ENCODE measurements at places on chromosomes 4 and X.
A peak's percentile ranks its signal among the peaks of the same experiment; 100 is the strongest.

GRCh38 chr4:42824278-42824977 lies 68.1 kb upstream of the GRXCR1 start:
- no peak for DNase-seq

GRCh38 chr4:145795521-145795920 lies 115.6 kb downstream of the C4orf51 start:
- no peak for DNase-seq

DNA sequence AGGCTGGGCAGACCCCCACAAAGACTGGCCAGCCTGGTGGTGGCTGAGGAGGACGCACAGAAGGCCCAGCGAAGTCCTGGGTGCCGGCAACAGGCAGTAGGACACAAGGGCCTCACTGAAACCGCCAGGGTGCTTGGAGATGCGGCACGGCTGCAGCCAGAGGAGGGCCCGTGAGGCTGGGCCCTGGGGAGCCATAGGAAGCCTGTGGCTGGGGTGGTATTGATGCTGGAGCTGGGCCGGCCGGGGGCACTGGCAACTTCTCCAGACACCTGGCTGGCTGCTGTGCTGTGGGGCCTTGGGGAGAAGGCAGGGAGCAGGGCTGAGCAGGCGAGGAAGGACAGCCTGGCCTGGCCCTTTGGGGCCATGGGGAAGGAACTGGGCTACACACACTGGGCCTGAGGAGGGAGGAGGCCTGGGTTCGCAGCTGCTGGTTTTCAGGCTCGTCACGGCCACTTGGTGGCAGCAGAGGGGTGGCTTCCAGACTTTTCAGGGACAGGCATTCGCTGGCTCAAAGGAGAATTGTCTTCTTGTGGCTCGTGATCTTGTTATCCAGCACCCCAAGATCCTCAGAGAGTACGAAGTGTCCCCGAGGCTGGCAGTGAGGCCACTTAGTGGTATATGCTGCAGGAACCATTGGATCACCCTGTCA lies 37.2 kb downstream of the ATP2B3 start:
- peak; percentile 29 for DNase-seq

DNA sequence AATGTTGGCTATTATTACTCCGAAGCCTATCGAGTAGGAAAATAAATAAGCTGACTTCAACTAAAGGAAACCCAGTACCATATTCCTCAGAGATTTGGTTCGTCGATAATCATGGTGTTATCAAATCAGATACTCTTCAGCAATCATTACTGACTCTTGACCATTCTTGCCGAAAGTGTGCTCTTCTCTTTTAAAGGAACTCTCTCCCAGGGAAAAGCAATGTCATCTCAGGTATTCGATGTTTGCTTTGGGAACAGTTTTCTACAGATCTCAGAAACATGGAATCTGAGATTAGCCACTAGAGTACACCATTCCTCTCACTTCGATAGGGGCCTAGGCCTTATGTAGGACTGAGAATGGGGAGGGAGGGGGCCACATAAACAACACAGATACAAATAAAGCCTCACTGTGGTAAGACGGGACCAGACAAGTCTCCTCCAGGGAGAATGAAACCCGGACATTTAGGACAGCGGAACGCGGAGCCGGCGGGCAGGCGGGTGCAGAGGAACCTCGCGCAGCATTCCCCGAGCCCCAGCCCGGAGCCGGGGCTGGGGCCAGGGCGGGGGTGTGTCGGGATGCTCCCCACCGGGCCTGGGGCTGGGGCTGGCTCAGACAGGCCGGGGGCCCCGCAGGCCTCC lies 581 bp downstream of the DNAJB14 start:
- DNase-seq = no peak

- no peak for DNase-seq
These were observed 18.5 kb upstream of the WWC2 start for GRCh38 chr4:183080372-183081115.

DNA sequence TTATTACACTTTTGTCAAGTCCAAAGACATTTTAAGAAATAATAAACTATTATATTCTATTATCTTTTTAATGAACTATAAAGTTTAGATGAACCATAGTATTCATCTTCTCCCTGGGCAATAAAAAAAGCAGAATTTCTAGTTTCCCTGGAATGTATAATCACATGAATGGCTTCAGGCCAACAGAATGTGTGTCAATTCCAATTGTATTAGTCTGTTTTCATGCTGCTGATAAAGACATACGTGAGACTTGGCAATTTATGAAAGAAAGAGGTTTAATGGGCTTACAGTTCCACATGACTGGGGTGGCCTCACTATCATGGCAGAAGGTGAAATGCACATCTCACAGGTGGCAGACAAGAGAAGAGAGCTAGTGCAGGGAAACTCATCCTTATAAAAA lies 70.7 kb upstream of the ANXA10 start:
- DNase-seq = no peak

DNA sequence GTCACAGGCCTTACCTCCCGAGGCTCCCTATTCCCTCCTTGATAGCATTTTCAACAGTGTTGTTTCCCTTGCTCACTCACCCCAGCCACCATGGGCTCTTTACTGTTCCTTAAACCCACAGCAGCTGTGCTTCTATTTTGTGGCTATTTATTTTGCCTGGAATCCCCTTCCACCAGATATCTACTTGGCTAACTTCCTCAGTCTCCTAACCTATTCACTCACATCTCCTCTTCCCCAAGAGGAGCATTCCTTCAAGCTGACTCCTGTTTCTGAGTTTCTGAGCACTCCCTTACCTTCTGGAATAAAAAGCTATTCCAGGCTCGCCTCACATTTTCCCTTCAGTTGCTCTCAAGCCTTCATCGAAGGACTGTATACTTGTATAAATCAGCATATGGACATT lies 50.5 kb downstream of the CXCL1 start:
- no peak for DNase-seq

DNA sequence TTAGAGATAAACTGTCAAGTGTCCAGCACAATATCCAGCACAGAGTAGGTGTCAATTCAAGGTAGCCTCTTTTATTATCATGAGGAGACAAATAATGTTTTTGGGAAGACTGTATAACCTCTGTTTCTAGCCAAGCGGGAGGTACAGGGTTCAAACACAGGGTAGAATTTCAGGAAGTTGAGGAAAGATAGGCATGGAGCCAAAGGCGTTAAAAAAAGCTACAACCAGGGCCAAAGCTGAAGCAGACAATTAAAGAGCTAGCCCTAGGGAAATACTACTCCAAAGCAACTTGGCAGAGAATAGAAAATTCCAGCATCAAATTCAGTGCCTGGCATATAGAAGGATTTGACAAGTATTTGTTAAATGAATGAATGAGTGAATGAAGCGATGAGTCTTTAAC lies 40.0 kb upstream of the CASK start:
- DNase-seq = no peak

DNA sequence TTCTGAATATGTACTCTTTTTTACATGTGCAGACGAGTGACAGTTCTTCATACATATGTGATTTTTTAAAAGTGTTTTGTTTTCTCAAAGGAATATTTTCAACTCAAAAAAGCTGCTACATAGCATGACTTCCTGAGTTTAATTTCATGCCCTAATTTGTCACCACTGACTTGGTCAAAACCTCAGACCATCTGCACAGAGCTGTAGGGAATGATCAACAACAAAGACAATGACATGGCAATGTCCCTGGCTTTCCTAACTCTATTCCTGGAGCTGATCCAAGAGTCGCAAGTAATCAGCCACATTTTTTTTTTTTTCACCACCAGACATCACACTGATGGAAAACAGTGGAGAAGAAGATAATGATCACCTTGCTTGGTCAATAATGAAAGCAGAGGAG lies 97.7 kb downstream of the TMA16 start:
- no peak for DNase-seq

GRCh38 chr4:184826691-184827270 lies 1.0 kb upstream of the ACSL1 start:
- no peak for DNase-seq

DNA sequence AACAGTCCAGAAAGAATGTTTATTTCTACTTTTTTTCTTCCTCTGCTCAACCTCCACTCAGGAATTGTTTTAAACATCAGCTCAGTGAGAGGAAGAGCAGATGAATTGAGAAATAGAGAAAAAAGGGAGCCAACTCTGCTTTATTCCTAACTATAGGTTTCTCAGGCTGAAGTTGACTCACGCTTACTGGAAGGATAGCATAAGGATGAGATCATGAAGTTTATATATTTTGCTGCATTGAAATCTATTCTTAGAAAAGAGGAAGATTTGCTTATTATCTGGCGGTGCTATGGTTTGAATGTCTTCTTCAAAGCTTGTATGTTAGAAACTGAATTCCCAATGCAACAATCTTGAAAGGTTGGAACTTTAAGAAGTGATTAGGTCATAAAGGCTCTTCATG lies 1673.4 kb upstream of the PCDH7 start:
- DNase-seq = no peak

GRCh38 chr4:11130195-11130970 lies 298.3 kb downstream of the HS3ST1 start:
- DNase-seq = no peak

DNA sequence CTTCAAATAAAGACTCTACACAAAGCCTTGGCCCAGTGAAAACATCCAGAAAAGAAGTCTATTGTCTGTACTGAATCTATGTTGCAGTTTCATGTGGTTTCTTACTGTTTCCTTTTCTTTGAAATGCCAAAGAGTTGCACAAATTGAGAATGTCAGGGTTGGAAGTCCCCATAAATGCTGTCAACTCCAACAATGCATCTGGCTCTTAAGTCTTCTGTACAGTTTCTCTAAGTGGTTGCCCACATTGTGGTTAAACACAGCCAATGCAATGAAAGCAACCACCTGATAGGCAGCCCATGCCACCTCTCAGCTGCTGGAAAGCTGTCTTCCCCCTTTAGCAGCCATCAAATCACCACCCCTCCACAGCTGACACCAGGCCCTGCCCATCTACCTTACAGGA lies 67.2 kb upstream of the C1GALT1C1 start:
- no peak for DNase-seq

- DNase-seq = no peak
These were observed 153.5 kb downstream of the SH3BGRL start for GRCh38 chrX:81355436-81355835.

DNA sequence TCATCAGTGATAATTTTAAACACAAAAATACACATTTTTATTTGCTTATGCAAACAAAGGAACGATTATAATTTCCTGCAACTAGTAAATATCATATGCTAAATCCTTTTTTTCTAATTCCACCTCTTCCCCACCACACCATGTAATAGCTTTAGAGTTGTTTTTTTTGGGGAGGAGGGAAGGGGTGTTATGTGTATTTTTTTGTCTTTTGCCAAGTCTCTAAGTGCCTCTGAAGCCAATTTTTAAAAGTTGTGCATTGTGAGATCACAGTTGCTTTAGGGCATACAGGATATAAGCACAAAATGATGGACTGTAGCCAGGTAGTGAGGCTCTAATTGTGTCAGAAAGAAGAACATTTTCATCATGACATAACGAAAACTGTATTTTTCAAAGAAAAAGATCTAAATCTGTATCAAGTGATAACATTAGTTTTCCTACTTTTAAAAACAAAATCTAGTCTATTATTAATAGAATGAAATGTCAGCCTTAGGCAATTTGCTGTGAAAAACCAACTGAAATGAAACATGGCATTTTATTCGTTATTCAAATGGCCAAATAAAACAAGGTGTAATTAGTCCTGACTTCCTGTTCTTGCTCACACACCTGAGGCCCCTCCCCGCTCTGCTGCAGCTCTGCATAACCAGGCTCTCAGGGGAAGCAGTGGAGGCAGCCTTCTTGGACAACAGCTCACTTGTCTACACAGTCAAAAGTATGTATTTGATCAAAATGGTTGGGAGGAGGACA lies 157.4 kb downstream of the PALLD start:
- no peak for DNase-seq

GRCh38 chr4:89026542-89026941 lies 30.4 kb downstream of the FAM13A start:
- DNase-seq = no peak

- DNase-seq = peak; percentile 3
These were observed at the start of gene RAB33A for GRCh38 chrX:130171446-130172126. Gene RAB33A (plus strand): TSS chrX:130171962. CDS start chrX:130172063, 101 bp downstream.

- DNase-seq = no peak
These were observed 35.1 kb upstream of the GEMIN8 start for GRCh38 chrX:14064626-14065432.

GRCh38 chr4:6500481-6501140 lies 28.2 kb upstream of the PPP2R2C start:
- no peak for DNase-seq

DNA sequence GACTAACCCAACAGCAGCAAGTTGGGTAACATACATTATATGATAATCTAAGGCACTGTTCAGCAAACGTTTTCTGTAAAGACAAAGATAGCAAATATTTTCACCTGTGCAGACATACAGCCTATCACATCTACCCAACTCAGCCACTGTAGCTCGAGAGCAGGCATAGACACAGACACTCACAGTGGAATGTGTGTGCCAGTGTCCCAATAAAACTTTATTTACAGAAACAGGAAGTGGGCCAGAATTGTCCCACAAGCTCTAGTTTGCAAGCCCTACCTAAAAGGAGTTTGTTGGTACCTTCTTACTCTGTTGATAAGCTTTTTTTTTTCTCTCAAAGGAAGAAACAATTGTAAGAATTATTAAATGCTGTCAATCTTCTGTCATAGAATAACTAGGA lies 11.9 kb upstream of the FAM9A start:
- DNase-seq = no peak

DNA sequence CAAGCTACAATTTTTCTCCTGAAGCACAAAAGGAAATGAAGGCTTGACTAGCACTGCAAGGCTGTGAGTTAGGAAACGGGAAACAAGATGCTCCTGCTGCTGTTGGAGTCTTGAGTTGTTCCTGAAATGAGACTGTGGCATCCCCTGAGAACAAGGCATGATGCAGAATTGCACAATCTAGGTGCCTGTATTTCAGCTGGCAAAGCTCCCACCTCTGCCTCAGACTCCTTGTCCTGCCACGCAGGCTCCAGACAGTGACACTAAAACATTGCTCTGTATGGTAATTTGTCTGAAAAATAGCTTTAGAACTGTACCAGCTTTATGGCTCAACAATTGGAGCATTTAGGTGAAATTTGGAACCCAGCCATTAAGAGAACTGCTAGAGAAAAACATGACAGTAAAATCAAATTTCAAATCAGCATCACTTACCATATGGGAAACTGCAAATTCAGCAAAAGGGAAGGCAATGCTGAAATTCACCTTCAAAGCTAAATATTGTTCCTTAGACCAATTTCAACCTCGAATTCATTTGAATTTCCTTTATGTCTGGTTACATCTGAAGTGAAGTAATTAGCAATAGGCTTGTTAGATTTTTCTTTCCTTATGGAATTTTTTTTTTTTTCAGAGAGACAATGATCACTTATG lies 103.4 kb downstream of the MFAP3L start:
- DNase-seq = no peak

DNA sequence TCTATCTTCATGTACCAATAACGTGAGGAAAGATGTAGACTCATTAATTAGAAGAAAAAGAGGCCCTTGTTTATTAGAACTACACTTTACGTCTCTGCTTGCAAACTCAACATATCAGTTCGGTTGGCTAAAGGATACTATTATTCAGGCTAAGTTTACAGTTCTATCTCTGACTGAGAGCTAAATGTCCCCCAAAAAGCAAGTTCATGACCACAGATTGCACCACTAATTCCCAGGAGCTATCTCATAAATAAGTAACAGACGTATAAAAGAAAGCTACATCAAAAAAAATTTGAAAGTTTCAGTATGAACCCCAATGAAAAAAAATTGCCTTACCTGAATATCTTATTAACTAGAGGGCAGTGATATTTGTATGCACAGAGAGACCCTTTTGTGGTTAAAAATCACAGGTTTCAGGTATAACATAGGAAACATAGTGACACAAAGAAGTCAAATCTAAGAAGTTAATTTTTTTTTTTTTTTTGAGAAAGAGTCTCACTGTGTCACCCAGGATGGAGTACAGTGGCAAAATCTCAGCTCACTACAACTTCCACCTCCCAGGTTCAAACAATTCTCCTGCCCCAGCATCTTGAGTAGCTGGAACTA lies 128.9 kb downstream of the MAB21L2 start:
- no peak for DNase-seq
